ENCODE measurements at places on chromosomes 5 and 9.

GRCh38 chr5:54700986-54701578 lies 183.5 kb downstream of the SNX18 start:
- no peak for DNase-seq

DNA sequence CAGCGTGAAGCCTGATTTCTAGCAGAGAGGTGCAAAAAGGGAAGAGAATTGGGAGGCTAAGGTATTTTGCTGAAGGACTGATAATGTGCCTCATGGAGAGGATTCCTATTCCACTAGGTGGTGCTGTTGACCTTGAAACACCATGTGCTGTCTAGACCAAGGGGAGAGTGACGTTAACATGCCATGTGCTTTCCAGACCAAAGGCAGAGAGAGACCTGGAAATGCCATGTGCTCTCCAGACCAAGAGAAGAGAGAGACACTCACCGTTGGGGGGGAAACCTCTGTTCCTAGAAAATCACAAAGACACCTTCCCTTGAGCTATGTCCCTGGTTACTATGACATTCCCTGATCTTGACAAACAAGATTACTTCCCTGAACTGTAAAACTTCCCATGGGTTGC lies 286.0 kb upstream of the TUSC1 start:
- no peak for DNase-seq

DNA sequence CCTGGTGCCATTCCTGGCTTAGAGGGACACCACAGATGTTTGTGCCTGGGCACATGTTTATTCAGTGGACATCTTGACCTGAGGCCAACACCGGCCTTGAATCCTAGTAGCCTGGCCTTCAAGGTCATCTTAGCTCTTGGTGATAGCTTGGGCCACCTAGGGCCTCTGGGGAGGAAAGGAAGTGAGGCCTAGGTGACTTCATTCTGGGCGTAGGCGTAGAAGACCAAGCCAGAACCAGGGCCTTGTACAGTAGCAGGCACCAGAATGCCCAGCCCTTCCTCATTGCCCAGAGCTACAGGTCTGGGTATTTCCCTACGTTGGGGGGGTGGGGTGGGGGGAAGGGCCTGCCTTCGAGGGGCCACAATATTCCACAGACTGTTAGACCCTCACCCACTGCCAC lies 33.8 kb downstream of the WNK2 start:
- DNase-seq, result no peak

GRCh38 chr9:110308633-110309038 lies 29.0 kb downstream of the TXNDC8 start:
- no peak for DNase-seq

GRCh38 chr9:86795047-86795442 lies 152.3 kb downstream of the GAS1 start:
- no peak for DNase-seq

DNA sequence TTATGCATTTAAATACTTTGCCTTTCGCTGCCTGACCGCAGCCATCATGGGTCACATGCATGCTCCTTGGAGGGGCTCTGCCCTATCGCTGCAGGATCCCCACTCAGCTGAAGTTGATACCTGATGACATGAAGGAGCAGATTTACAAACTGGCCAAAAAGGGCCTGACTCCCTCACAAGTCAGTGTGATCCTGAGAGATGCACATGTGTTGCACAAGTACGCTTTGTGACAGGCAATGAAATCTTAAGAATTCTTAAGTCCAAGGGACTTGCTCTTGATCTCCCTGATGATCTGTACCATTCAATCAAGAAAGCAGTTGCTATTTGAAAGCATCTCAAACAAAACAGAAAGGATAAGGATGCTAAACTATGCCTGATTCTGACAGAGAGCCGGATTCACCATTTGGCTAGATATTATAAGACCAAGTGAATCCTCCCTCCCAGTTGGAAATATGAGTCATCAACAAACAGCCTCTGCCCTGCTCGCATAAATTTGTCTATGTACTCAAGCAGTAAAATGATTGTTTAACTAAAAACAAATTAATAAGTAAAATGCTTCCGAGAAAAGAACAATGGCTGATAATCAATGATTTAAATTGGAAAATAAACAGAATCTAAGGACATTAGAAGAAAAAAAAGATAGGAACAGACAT lies 41.6 kb upstream of the PPP2CA start:
- no peak for DNase-seq

GRCh38 chr9:93020771-93021670 lies 37.5 kb upstream of the SUSD3 start:
- peak; percentile 51 for DNase-seq

- DNase-seq, result no peak
These were observed 714 bp upstream of the ZNF608 start for GRCh38 chr5:124746916-124747790.

DNA sequence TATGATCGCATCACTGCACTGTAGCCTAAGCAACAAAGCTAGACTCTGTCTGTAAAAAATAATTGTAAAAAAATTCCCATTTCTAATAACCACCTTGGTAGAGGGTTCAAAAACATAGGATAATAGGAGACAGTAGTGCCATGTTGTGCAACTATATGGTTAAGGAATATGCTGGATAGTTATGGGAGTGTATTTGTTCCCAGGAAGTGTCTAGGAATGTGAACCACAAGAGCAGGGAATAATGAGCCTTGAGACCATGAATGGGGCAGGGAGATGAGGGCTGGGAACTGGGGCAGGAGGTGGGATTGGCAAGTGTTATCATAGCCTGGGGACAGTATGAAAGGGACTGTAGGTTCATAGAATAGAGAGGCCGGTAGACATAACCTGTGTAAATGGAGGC lies 50.4 kb downstream of the RUSC2 start:
- no peak for DNase-seq

GRCh38 chr9:12463641-12464040 lies 229.5 kb upstream of the TYRP1 start:
- DNase-seq, result no peak

DNA sequence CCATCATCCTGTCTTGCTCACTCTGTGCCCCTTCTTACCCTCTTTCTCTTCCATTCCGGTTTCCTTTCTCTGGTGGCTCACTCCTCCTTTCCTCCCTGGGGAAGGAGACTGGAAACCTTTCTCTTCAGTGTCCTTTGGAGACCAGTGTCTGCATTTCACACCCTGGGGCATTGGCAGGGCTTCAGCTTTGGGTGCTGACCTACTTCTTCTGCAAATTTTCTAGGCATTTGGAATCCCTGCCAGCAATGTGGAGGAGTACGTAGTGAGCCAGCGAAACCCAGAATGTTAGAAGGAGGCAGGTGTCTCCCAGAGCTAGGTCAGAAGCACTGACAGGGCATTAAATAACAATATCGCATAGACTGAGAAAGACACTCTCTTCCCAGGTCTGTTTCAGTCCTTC lies 122.2 kb downstream of the SLC28A3 start:
- no peak for DNase-seq

GRCh38 chr5:113205323-113205722 lies 228.7 kb downstream of the DCP2 start:
- no peak for DNase-seq

- DNase-seq, result peak; percentile 46
These were observed at the start of gene SEPTIN8 for GRCh38 chr5:132777209-132778069. Gene SEPTIN8, minus strand, starts transcription at chr5:132777239. Its CDS starts 102 bp downstream, at chr5:132777137.

DNA sequence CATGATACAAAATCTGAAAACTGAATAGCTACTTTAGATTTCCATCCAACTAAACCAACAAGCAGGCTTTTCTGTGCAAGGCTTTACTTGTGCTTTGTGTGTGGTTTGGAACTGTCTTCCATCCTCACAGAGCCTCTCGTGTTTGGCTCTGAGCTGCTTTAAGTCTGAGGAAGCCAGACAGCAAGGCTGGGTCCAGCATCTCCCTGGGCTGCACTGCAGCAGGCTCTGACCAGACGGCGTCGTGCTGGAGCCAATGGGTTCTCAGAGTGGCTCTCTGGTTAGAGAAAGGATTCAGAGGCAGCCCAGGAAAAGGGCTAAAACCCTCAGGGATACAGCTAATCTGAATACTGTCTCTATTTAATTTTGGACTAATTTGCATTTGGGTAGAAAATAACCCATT lies 207.9 kb upstream of the EFNA5 start:
- no peak for DNase-seq

Data from T-helper 17 cell (primary cell).